Chondrocyte (in vitro differentiated cells): ENCODE measurements at places on chromosomes 1 and 21.

DNA sequence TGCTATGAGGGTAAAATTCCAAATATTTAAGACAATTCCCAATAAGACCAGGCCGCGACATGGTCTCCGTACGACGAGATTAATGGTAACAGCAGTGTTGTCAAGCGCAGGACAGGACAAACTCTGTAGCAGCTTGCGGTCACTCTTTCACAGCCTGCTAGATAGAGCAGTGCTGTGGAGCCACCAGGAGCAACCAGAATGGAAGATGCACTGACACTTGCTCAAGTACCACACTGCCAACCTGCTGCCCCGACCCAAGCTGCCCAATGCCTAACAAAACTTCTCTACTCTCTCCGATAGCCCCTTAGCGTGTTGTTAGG is 636 bp downstream of the WARS2 start:
- DNase-seq = no peak

DNA sequence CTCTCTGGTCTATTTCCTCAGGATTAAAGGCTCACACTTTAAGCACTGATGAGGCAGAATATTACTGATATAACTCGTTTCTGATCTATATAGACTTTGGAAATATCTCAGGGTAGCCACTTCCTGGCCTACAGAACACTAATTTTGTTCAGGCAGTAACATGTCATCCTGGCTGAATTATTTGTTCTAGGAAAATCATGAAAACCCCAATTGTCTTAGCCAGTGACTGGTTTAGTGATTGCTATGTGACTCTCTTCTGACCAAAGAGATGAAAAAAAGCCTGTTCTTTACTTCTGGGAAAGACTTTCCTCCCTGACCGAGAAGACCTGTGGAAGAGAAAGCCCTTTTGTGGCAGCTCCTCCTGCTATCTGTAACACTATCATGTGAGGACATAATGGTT is 453.7 kb downstream of the SETD4 start:
- no peak for DNase-seq

- DNase-seq = no peak
Observed at GRCh38 chr1:32741413-32742198, 39.0 kb upstream of the SYNC start.

- DNase-seq = no peak
Observed at GRCh38 chr1:175132436-175132835, 60.1 kb downstream of the KIAA0040 start.

- DNase-seq = no peak
Observed at GRCh38 chr1:155831279-155831976, 25.6 kb downstream of the GON4L start.

GRCh38 chr21:41369920-41370839 is 8.4 kb downstream of the MX2 start:
- peak; percentile 63 for DNase-seq

GRCh38 chr1:239811211-239811885 is 280.3 kb upstream of the FMN2 start:
- no peak for DNase-seq

GRCh38 chr1:28913786-28914227 is 562 bp upstream of the EPB41 start:
- no peak for DNase-seq

- DNase-seq = no peak
Observed at GRCh38 chr1:46027788-46028573, 104.4 kb downstream of the PIK3R3 start.

- DNase-seq = no peak
Observed at GRCh38 chr1:92968138-92969032, 7.1 kb upstream of the DIPK1A start.

DNA sequence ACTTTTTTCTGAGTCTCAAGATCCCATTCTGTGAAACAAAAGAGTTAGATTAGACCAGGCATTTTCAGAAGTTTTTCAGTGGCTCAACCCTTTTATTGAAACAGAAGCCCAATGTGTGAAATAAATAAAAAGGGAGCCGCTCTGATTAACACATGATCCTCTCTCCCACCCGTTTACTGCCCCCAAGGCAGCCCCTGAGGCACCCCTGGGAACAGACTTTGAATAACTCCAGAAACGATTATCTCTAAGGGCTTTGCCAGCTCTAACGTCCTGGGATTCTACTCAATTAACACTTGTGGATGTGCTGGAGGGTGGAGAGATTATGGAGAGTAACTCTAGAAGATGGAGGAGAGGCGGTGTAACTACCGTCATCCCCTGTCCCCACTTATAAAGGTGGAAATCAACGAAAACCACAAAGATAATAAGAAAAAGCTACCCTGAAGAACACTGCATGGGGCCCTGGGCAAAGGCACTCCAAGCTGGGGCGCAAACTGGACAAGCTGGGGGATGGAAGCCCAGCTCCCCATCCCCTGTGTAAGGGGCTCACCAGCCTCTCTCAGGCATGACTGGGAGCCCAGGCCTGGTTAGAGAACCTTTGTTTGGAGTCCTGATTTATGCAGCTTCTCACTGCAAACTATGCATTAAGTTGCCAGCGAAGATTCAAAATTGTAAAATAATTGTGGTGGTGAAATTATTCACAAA is 39.0 kb upstream of the GRIK3 start:
- no peak for DNase-seq

- DNase-seq = no peak
Observed at GRCh38 chr1:46081206-46081605, 51.2 kb downstream of the PIK3R3 start.
